ENCODE measurements at places on chromosomes 11 and 22. TPM values are rescaled to one million over a fixed set of nuclear protein-coding genes. Genes with fewer than 3 reads are reported as not detected.

GRCh38 chr11:74417379-74417804, 19.2 kb upstream of the PGM2L1 start:
- DNase-seq: no peak

- no peak for DNase-seq
Measured at GRCh38 chr11:117984476-117984875, 1.7 kb upstream of the IL10RA start.

GRCh38 chr11:78549624-78550409, 24.8 kb downstream of the NARS2 start:
- DNase-seq: no peak

RASSF10 gene
- not detected for total RNA-seq

GP1BB gene
- not detected for total RNA-seq

- DNase-seq: no peak
Measured at GRCh38 chr22:48653306-48653705, 1174.4 kb downstream of the BRD1 start.

- no peak for DNase-seq
Measured at GRCh38 chr22:48602805-48603518, 1224.7 kb downstream of the BRD1 start.

GRCh38 chr22:37368058-37368457, 59.2 kb downstream of the ELFN2 start:
- DNase-seq: no peak

DNA sequence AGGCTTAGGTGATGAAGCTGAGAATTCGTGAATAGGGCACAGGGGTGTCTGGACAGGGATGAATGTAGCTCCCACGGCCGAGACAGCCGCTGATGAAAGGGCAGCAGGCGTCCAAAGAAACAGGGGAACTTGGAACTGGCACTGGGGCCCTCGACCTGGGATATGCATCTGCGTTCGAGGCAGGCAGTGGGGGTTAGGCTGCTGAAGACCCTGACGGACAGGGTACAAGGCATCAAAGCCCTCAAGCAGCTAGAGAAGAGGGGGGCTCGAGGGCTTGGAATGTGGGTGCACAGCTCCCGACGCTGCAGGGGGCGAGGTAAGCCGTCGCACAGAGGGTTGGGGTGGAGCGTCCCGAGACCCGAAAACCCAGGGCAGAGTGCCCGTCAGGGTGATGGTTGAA, 6.9 kb upstream of the SYT8 start:
- no peak for DNase-seq

GRCh38 chr22:39818094-39818493, 75.5 kb downstream of the ENTHD1 start:
- DNase-seq: no peak

DNA sequence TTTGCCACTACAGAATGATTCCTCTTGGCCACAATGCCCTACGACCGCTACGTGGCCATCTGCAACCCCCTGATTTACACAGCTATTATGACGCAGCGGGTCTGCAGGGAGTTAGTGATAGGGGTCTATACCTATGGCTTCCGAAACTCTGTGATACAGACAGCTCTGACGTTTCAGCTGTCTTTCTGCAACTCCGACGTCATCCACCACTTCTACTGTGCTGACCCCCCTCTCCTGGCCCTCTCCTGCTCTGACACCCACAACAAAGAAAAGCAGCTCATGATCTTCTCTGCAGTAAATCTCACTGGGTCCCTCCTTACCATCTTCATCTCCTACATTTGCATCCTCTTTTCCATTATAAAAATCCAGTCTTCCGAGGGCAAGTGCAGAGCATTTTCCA, 52.3 kb upstream of the OR5P2 start:
- DNase-seq: no peak

GRCh38 chr22:23530766-23531282, 49.3 kb downstream of the IGLL1 start:
- DNase-seq: no peak

DNA sequence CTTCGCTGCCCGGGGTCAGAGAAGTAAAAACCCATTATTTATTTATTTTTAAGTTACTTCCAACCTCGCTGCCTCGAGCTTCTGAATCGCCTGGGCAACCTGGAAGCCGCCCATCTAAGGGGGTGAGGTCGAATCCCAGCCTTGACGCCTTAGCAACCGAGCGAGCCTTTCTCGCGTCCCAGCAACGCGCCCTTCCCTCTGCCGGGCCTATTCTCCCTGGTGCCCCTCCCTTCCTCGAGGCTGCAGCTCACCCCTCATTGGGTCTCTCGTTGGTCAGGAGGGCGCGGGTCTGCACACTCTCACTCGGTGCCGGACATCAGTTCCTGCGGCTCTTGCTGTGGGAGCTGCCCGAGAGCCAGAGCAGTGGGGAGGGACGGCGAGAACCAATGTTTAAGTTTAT, at the start of gene CCDC81:
Gene CCDC81, plus strand, starts transcription at position 302 of the 400 bp plus-strand sequence. CDS start 277 bp downstream, outside the sequence.
- DNase-seq: no peak

DNA sequence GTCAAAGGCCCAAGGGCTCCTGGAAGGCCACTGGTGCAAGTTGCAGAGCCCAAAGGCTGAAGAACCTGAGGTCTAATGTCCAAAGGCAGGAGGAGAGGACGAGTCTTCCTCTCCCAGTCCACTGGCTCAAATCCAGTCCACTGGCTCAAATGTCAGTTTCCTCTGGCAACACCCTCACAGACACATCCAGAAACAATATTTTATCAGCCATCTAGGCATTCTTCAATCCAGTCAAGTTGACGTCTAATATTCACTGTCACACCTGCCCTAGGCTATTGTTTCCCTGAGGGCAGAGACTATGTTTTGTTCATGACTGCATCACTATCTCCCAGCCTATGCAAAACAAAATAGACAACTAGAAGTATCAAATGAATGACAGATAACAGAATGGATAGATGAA, 148.1 kb downstream of the SPON1 start:
- no peak for DNase-seq

- no peak for DNase-seq
Measured at GRCh38 chr11:106679181-106679580, 339.1 kb downstream of the GUCY1A2 start.

OR5F1 gene
- total RNA-seq: not detected

GVQW3 gene
- 2.3 TPM for total RNA-seq
